Activated T-cell treated with anti-CD3 and anti-CD28 coated beads for 4 hours (primary cell): ENCODE measurements at places on chromosomes 1 and 21.

- no peak for DNase-seq
Measured at GRCh38 chr1:19657511-19657910, 7.2 kb upstream of the HTR6 start.

DNA sequence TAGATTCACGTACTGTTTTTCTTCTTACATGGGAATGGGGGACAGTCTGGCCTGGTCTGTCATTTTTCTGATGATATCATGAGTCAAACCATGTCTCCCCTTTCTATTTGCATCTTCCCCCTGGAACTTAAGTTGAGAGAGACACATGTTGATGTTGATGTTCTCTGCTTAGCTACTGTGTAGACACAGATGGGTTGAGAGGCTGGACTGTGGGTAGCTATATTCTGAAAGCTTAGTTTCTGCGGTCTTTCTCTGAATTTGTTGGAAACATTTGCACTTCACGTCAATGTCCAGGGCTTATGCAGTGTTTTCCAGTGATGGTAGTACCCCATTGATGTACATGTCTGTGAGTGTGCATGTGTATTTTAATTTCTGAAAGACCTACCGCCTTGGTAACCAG is 58.2 kb downstream of the FCRL5 start:
- no peak for DNase-seq

- DNase-seq = no peak
Measured at GRCh38 chr21:36255663-36256062, 64.3 kb upstream of the MORC3 start.

DNA sequence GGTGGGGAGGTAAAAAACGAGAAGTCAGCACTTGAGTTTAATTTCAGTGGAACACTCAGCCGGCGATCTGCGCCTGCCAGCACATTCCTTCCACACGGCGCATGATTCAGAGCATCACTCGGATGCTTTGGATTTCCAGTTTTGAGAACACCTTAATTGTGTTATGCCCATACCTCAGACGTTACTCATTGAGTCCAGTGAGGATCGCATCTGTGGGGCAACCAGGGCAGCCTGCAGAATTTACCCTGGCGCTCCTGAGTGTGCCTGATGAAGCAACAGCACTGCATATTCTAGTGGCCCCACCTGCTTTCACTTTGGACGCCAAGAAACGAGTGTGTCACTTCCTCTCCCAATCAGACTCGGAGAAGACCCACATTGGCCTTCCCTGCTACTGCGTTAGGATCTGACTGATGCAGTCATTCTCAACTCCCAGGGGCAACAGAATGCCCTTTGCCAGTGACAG is 19.9 kb downstream of the FAM89A start:
- no peak for DNase-seq

- no peak for DNase-seq
Measured at GRCh38 chr1:154987326-154987725, 4.2 kb downstream of the FLAD1 start.

GRCh38 chr1:43688594-43689000 is 18.7 kb upstream of the ST3GAL3 start:
- no peak for DNase-seq

- no peak for DNase-seq
Measured at GRCh38 chr1:110948038-110948810, 15.5 kb downstream of the LRIF1 start.

DNA sequence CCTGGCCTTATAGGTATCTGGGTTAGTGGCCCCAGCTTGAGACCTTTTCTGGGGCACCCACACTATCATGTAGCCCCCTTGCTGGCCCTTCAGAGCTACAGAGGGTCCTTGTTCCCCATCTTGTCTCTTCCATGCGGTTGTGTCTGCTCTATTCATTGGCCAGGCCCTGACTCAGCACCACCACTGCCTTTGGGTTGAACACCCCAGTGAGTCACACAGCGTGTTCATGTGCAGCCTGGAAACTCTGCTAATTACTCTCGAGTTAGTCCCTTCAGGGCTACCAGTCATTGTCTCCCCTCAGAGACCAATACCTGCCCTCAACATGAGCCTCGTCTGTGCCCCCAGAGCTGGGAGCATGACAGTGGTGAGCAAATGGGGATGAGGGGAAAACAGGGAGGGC is 28.2 kb upstream of the IKBKE start:
- no peak for DNase-seq

- DNase-seq = no peak
Measured at GRCh38 chr1:1352786-1353388, 3.7 kb upstream of the DVL1 start.

- no peak for DNase-seq
Measured at GRCh38 chr21:14844001-14844400, 220.8 kb downstream of the NRIP1 start.

DNA sequence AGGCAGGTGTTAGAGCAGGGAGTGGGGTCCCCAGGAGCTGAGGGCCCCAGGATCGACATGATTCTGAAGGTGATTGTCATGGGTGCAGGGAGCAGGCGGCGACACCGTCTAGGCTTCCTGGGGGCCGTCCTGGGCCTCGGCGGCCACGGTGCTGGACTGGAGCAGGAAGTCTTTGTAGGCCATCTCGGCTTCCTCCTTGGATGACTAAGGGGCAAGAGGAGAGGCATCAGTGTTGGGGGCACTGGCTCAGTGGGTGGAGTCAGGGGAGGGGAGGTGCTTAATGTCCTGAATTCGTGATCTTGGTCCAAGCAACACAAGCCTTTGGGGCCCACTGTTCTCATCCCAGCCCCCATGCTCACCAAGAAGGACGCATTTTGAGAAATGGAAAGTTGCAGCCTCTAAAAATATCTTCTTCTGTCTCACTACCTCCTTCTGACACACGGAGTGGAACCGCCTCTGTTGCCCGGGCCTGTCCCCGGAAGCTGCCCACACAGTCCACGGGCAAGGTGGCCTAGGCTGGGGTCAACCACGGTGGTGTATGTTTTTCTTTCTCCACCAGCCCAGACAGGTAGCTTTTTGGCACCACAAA is 8.6 kb upstream of the FCMR start:
- no peak for DNase-seq

GRCh38 chr1:221810406-221810805 is 68.5 kb upstream of the DUSP10 start:
- no peak for DNase-seq

- no peak for DNase-seq
Measured at GRCh38 chr1:72357411-72357810, 75.1 kb upstream of the NEGR1 start.

DNA sequence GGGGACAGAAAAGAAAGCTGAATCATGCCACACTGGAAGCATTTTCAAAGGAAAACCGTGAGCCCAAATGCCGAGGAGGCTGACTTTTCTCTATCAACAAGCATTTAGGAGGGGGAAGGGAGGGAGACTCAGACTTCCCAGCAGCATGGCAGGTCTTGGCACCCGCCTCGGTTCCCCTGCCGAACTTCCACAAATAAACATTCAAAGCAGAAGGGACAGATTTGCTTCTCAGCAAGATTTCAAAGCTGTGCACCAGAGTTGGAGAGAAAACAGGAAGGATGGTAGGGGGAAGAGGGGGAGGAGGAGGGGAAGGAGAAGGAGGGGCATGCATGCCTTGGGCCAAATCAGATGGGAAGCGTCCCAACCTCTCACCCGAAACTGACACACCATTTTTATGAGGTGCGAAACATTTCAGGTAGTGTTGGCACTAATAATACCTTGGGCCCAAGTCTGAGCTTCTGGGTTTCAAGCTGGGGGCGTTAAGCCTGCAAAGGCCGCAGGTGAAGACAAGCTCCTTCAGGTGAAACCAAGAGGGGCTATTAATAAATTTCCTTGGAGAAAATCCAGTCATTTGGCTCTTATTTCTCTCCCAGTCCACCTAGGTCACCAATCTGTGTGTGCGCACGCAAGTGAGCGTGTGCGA is 26.4 kb downstream of the ABCA4 start:
- DNase-seq = no peak

DNA sequence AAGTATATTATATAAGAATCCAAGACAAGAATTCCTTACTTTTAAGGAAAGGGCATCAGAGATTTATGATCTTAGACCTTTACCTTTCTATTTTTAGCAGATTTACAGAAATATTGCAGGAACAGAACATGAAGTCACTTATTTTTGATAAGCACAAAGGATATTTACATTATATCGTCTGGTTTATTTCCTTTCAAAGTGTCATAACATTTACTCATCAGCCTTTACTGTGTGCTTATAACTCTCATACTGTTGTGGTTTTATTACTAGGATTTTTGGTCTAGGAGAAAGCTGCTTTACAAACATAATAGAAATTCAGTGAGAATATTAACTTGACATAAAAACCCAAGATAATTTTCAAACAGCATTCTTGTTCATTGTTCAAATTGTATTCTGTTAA is 47.6 kb downstream of the APP start:
- no peak for DNase-seq

DNA sequence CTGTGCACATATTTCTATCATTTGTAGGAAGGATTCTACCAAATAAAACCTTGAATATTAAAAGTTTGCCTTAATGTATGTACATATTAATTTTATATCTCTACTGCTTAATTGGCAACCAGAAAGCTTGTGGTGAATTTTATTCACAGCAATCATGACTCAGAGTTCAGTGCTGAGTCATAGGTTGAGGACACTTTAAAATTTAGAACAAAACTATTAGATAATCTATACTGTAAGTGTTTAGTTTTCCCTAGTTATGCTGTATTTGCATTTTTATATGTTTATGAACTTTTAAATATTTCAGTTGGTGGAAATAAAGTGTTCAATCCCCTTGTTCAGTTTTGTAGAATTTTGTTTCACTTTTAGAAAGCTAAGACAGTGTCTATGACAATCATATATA is 841.5 kb downstream of the KCNT2 start:
- no peak for DNase-seq

- DNase-seq = no peak
Measured at GRCh38 chr1:40626383-40626770, 39.1 kb downstream of the RIMS3 start.

GRCh38 chr1:48677306-48678287 is 99.1 kb downstream of the BEND5 start:
- DNase-seq = no peak

GRCh38 chr1:246317332-246318035 is 189.6 kb downstream of the SMYD3 start:
- no peak for DNase-seq

GRCh38 chr1:236016782-236017400 is 48.0 kb downstream of the NID1 start:
- DNase-seq = no peak

DNA sequence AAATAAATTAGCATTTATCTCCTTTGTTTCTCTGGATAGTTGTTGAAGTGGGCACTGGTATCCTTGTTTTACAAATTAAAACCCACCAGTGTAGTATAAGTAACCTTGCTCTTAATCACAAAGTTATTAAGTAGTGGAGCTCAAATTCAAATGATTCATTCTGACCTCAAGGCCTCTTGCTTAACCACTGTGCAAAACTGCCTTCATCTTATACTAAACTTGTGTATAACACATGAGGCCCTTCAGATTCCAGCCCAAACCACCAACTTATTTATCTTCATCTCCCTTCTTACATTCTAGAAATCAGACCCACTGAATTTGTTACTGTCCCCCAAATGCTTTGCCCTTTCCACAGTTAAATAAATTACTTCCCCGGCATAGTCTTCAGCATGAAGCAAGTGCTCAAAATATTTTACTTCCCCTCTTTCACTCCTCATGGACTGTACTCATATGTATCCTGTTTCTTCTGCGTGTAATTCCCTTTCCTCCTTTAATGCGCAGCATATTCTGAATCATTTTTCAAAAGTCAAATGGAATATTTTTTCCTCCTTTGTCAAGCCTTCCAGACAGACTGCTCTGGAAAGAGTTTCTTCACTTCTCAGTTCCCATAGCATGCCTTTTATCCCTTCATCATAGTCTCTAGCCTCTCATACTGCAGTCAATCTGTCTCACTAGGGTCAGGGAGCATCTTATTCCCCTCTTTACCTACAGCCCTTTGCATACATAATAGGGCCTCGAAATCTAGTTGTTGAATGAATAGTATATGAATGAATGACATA is 19.0 kb upstream of the DNASE2B start:
- DNase-seq = no peak
